ENCODE measurements at places on chromosomes 2 and 18.

DNA sequence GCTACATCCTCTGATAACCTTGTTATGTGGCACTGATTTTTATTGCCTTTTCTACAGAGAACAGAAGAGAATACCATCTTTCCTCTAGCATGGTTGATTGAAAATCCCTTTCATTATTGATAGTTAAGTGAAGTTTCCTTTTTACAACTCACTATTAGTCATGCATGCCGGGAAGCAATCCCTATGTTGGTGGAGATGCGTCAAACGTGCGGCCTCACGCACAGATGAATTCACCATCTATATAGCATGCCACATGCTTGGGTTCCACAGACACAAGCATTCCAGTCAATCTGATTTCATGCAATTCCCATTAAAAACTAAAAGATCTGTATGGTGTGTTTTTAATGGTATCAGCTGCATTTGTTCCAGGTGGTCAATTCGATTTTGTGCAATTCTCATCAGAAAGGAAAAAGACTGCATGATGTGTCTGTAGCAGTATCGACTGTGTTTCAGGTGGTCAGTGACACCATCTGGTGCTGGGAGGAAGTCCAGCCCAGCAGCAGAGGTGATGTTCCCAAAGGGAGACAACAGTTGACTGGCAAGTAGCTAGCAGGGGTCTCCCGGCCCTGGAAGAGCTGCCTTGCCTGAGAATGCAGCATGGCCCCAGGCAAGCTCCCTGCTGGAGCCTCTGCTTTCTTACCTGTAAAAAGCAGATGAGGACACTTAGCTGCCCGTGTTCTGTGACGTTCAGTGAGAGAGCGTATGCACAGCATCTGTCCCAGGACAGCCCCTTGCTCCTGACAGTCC lies 151.3 kb upstream of the NCK2 start:
- no peak for DNase-seq

- no peak for DNase-seq
These were observed 99.7 kb downstream of the ARHGEF4 start for GRCh38 chr2:130936451-130936850.

DNA sequence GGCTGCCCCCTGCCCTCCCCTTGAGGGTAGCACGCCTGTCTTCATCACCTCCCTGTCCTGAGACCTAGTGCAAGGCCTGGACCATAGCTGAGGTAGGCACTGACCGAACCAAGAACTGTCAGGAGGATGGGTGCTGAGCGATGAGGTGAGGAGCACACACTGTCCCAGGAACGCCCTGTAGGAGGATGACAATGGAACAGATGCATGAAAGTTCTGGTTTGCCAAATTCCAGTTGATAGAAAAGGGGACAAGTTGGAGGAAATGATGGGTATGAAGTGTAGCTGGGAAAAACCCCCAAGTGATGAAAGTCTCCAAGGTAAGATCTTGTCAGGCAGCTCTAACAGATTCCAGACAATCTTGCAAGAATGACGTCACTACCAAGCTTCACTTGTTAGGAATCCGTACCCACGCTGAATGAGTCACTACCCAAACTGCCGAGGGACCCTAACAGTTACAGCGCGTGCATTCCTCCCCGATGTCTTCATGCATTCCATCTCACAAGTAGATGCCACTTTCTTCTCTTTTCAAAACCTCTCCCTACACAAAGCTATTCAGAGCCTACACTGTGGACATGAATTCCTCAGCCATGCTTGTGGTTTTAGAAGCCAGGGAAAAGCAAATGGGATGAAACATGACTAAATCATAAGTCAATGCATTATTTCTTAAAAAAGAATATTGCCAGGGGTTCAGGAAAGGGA lies 27.6 kb downstream of the MRPL33 start:
- no peak for DNase-seq

GRCh38 chr2:223674998-223675609 lies 72.9 kb upstream of the SCG2 start:
- DNase-seq, result no peak

DNA sequence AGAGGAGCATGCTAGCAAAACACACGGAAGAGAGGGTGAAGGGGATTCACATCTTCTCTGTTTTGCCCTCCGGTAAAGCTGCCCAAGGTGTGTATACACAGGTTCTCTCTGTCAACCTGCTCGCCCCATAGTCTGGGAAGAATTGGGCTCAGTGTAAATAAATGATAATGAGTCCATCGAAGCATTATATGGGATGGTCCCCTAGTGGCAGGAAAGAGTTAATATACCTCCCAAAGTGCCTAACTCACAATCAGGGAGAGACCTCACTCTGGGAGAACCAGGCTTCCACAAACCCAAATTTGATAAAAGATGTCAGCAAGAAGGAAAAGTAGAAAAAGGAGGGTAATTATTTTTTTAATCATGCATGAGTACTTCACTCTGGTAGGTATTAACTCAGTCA lies 262.2 kb upstream of the ZNF521 start:
- DNase-seq, result no peak

DNA sequence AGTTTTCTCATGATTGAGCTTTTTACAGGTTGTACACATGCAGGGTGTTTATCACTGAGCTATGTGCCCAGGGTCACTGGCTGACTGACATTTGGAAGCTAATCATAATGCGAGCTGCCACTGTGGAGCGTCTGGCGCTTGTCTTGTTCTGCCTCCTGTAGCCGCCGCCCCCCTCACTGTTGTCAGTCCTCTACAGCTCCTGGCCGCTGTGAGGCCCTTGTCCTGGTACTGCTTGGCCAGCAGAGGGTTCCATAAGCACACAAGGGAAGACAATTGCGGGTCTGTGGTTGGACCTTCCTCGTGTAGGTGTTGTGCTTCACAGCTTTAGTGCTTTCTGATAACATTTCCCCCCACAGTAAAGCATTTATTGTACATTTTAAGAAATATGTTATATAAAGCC lies 105.6 kb upstream of the LDLRAD4 start:
- peak; percentile 14 for DNase-seq

GRCh38 chr2:233080836-233081229 lies 20.7 kb downstream of the INPP5D start:
- DNase-seq, result no peak

DNA sequence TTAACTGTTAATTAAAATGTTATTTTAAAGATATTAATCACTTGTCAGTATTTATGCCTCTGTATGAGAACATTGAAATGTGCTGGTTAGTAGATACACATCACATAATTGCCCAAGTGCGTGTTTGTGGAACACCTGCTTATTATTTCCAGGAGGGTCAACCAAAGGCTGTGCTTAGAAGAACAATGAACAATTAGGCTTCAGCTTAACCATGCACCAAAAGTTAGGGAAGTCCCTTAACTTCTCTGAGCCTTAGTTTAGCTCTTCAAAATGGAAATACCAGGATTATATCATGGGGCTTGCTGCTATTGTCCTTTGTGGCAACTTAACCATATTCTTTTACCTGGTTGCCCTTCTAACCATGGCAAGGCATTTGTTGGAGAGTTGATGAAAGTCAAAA lies 43.0 kb upstream of the PLA2R1 start:
- no peak for DNase-seq

GRCh38 chr2:186302263-186302662 lies 183.8 kb upstream of the ZC3H15 start:
- DNase-seq, result no peak

GRCh38 chr2:240559286-240559685 lies 871 bp upstream of the DUSP28 start:
- DNase-seq, result no peak

DNA sequence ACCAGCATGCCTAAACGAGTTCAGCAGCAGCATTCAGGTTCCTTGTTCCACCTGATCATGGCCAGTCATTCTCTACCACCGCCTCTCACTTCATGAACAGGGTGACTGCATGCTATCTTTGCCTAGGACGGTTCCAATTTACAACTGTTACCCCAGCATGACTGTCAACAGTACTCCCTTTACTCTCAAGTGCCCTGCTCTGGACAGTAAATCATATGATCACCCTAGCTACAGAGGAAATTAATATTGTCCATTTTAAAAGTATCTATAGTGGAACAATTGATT lies 25.7 kb downstream of the MGAT4A start:
- DNase-seq, result no peak

- no peak for DNase-seq
These were observed 102.8 kb upstream of the PPP1CB start for GRCh38 chr2:28648671-28649395.

- DNase-seq, result no peak
These were observed 54.5 kb downstream of the MBP start for GRCh38 chr18:77077941-77078689.

DNA sequence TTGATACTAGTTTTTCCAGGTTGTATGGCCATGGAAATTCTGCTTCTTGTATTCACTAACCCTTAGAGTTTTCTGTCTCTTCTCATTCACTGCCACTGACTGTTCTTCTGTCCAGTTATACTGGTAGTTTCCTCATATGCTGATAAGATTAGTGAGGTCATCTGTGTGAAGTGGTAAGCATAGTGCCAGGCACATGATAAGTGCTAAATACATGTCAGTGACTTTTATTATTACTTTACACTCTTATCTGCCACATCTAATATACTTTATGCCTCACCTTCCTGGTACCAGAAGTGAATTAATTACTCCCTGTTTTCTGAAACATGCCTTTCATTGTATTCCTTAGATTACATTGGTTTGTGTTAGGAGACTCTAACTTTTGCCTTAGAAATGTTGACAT lies 91.3 kb downstream of the NBEAL1 start:
- no peak for DNase-seq

GRCh38 chr2:189297446-189297845 lies 117.9 kb upstream of the COL5A2 start:
- no peak for DNase-seq

- DNase-seq, result no peak
These were observed 432.9 kb downstream of the MTX2 start for GRCh38 chr2:176702131-176702530.
